ENCODE measurements at places on chromosomes 13 and 19.

GRCh38 chr19:1658150-1659083 lies 6.0 kb upstream of the TCF3 start:
- no peak for DNase-seq

DNA sequence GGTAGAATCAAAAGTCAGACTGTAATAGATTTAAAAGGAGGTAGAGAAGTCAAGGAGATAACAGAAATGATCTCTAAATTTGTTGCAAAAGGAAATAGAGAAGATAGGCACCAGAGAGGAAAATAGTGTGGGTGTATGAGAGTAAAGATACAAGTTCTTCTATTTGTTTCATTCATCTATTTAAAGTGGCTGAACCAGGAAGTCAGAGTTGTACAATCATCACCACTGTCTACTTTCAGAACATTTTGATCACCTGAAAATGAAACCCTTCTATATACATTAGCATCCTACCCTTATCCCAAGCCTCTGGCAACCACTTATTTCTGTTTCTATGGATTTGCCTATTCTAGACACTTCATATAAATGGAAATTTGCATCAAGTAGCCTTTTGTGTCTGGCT lies 36.7 kb downstream of the INTS6 start:
- no peak for DNase-seq

GRCh38 chr13:88586263-88586662 lies 915.1 kb downstream of the SLITRK5 start:
- DNase-seq = no peak

DNA sequence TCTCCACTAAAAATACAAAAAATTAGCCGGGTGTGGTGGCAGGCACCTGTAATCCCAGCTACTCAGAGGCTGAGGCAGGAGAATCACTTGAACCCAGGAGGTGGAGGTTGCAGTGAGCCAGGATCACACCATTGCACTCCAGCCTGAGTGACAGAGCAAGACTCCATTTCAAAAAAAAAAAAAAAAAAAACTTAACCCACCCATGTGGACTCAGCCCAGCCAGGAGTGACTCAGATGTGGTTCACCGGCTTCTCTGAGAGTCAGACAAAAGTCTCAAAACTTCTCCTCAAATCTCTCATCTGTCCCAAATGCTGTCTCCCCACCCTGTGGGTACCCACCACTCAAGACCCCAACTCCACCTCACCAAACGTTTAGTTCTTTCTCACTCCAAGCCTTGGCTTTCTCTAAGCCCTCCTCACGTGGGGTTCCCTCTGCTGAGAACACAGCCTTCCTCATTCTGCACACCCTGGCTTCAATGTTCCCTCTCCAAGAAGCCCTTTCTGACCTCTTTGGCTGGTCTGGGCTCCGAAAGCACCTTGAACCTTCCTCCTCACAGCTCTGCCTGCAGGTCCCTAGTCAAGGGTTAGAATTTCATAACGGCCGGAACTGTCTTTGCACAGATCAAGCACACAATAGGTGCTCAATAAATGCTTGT lies 11.1 kb upstream of the RAB3A start:
- no peak for DNase-seq

- DNase-seq = no peak
Observed at GRCh38 chr13:107865643-107866031, 349.7 kb downstream of the LIG4 start.

GRCh38 chr13:100392709-100393630 lies 195.6 kb downstream of the GGACT start:
- peak; percentile 29 for DNase-seq

- DNase-seq = no peak
Observed at GRCh38 chr13:44180876-44181536, 192.6 kb upstream of the SERP2 start.

DNA sequence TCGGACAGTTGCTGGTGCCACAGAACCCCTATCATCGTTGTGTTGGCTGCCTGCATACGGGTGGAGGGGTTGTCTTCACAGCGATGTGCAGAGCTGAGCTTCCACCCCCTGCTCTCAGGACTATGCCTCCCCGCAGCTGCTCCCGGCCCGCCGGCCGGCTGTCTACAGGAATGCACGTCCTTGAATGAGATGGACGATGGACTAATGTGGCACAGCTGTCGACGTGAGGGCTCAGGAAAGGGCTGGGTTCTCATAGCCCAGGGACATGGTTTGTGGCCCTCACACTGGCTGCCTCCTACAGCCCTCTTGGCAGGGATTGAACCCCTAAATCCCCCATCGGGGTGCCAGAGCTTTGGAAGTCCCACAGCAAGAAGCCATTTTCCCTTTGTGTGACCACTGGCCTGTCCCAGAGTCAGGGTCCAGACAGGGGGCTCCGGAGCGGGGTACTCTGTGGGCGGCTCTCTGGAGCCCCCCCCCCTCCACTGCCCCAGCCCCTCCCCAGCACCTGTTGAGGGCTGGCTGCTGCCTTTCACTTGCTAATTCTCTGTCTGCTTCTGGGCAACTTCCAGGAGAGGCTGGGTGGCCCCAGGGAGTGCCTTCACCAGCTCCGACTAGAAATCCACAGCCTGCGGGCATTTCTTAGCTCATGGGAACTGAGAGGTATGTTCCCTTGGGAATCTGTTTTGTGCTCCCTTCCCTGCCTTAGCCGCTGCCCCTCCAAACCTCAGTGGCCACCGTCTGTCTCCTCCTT lies 40.2 kb downstream of the TSSK6 start:
- DNase-seq = no peak

DNA sequence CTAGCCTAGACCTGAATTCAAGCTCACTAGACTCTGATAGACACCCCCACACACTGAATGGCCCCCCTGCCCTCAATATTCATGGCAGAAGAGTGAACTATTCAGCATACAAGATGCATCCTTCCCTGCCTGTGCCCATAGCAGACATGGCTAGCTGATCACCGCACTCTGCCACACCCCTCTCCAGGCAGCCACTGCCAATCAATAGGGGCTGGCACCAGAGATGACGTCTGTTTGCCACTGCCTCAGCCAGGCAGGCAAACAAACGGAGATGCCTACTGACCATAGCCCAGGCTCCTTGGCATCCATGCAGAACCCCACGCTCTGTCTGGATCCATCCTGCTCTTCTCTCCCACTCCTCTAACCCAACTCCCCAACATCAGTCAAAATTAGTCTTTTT lies 13.8 kb upstream of the NPAS1 start:
- DNase-seq = no peak

DNA sequence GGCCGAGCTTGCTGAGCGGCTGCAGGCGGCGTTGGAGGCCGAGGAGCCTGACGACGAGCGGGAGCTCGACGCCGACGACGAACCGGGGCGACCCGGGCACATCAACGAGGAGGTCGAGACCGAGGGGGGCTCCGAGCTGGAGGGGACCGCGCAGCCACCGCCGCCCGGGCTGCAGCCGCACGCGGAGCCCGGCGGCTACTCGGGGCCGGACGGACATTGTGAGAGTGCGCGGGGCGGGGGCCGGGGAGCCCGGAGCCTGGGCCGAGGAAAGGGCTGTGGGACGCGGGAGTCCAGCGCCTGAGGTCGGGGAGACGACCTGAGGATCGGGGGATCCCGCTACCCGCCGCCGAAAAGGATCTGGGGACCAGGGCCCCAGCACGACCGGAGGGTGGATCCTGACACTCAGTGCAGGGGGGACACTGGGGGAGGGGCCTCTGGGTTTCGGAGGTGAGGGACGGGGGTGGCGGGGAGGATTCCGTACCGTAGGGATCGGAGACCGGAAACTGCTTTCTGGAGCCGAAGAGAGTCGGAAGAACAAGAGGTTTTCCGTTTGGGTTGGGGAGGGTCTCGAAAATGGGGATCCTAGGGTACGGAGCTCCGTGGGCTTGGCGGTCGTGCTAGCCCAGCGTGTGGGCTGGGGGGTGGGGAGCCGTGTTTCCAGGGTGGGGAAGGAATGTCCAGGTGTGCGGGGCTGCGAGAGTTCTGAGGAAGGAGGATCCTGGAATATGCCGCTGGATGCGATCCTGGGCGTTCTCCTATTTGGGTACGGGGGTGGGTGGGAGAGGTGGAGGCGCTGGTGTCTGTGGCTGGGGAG lies 616 bp downstream of the HNRNPUL1 start:
- DNase-seq = peak; percentile 9

GRCh38 chr13:56352901-56353300 lies 787.8 kb upstream of the PRR20A start:
- DNase-seq = no peak

DNA sequence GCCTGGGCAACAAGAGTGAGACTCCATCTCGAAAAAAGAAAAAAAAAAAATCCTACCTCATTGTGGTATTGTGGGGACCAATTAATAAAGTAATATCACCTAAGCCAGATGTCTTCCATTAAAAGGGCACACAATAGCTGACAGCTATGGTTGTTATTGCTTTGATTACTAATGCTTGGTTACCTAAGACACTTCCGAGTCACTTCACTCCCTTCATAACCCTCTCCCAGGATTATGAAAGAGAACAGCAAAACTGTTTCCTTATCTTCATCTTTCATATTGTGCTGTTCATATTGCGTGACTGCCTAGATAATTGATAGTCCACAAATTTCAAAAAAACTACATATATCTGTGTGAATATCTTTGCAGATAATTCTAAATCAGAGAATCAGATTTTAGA lies 10.3 kb upstream of the HSPH1 start:
- DNase-seq = no peak

- no peak for DNase-seq
Observed at GRCh38 chr19:4431296-4431695, 26.3 kb downstream of the UBXN6 start.

DNA sequence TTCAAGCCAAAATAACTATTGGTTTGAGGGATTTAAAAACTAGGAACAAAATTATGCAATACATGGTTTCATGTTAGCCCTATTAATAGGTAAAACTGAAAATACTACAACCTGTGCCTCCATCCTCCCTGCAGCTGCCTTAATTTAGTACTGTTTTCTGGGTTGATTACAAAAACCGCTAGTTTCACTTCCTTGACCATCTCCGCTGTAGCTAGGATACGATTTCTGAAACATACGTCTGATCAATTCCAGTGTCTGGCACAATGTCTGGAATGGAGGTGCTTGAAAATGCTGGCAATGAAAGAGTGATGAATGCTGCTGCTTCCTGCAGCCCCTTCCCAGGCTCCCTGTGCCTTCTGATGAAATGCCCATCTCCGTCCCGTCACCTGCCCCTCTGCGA lies 273.5 kb downstream of the SHISA2 start:
- DNase-seq = no peak

- no peak for DNase-seq
Observed at GRCh38 chr19:16463991-16464575, 7.7 kb downstream of the EPS15L1 start.

- DNase-seq = no peak
Observed at GRCh38 chr13:73477441-73477840, 418.6 kb downstream of the KLF5 start.

DNA sequence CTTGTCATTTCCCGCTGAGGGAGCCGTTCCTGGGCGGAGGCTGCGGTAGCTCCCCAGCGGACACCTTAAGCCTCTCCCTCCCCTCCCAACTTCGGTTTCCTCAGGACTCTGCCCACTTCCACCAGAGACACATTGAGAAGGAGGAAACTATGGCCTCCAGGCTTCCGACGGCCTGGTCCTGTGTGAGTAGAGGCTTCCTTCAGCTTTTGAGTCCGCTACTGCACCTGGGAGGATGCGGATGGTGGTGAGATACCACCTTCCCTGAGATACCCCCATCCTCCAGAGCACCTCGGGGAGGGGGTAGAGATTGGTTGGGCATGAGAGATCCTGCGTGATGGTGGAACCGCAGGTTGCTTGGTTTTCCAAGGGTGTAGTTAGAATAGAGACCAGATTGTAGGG lies 955 bp downstream of the ZNF274 start:
- DNase-seq = no peak

GRCh38 chr13:98741741-98742435 lies 10.6 kb downstream of the SLC15A1 start:
- DNase-seq = no peak

- DNase-seq = no peak
Observed at GRCh38 chr13:91369441-91369831, 21.9 kb downstream of the MIR17HG start.

GRCh38 chr19:7230826-7231225 lies 63.4 kb downstream of the INSR start:
- DNase-seq = no peak

GRCh38 chr13:41074523-41074922 lies 13.2 kb downstream of the WBP4 start:
- no peak for DNase-seq

DNA sequence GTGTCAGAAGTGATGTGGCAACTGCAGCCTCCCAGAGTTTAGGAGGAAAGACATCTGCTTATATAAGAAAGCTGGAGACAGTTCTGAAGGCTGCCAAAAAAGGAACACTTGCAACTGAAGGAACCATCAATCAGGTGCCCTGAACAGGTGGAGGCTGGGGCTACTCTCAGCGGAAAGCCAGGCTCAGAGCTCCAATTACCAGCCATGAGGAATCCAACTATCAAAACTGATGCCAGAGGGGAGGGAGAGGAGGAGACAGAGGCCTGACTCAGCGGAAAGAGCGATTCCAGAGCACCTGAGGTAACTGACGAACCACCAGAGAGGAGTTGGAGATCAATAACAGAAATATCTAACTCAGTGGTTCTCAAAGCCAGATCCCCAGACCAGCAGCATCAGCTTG lies 24.3 kb downstream of the LEUTX start:
- no peak for DNase-seq

DNA sequence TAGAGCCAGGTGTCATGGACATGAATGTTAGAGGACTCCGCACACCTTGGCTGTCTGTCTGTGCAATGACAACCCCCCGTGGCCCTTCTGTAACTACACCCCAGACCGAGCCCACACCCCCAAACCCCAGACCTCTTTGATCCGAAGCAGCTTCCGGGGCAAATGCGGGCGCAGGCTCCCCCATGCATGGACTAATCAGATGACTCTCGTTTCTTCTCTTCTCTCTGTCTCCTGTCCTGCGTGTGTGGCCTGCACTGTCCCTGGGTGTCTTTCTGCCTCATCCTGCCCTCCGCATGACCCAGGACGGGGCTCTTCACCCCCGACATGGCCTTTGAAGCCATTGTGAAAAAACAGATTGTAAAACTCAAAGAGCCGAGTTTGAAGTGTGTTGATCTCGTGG lies 38.9 kb downstream of the TMED1 start:
- DNase-seq = peak; percentile 26

GRCh38 chr19:35992907-35993765 lies 1.9 kb upstream of the SDHAF1 start:
- no peak for DNase-seq

- DNase-seq = no peak
Observed at GRCh38 chr13:27043013-27043412, 128.6 kb downstream of the USP12 start.

DNA sequence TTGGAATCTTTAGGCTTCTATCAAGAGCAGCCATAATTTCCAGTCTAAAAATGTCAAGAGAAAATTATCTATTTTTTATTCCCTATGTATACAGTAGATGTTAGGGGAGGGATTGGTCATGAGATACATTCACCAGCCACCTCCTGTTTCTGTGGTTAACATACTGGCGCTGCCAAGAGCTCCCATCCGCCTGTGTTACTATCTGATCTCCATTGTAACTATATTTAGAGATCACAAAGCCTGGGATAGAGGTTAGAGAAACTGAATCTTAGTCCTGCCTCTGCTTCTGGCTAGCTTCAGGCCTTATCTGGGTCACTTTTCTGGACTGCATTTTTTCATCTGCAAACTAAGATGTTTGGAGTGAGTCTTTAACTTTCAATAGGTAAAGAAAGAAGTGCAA lies 46.3 kb downstream of the POLR1D start:
- DNase-seq = no peak
